Naive thymus-derived CD4-positive, alpha-beta T cell (primary cell): ENCODE measurements at places on chromosomes 1 and 21. TPM values are rescaled to one million over a fixed set of nuclear protein-coding genes. Genes with fewer than 3 reads are reported as not detected.

KRTAP11-1 gene
- total RNA-seq, result not detected

CORT gene
- 0.90 TPM for total RNA-seq

LCE1A gene
- total RNA-seq, result not detected in 2 replicates

HES5 gene
- total RNA-seq, result not detected

TFAP2E gene
- 1.3 TPM for total RNA-seq

SAMSN1 gene
- total RNA-seq, result 43.8 TPM
